ENCODE measurements at places on chromosomes 12 and 14.

DNA sequence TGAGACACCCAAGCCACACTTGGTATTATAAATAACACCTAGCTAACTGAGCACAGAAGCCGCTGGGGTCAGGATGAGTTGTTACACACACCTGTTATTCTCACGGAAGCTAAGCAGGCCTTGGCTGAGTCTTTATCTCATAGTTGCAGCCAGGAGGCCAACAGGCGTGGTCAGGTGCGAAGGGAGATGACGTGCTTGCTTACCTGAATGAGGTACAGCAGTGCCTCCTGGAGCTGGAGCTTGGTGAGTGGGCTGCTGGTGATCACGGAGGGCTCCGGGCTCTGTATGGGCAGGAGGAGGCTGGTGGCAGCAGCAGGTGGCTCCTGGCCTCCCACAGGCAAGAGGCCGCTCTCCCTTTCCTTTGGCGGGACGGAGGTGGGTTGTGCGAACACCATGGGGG lies 30.4 kb upstream of the CACNA2D4 start:
- DNase-seq = no peak

DNA sequence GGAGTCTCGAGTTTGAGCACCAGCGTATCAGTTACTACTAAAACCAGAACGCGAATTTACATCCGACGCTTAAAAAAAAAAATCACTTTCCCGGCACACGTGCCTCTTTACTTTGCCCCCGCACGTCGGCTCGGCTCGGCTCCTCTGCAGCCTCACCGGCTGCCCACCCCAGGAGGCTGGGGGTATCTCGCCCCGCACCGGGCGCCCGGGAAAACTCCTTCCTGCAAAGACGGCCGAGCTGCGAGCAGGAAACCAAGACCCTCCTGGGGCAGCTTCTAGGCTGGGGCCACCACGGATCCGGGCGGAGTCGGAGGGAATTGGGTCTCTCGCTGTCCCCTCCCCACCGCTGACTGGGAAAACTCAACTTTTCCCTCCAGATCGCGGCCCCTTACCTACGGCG lies 610 bp downstream of the VSIG10 start:
- no peak for DNase-seq

DNA sequence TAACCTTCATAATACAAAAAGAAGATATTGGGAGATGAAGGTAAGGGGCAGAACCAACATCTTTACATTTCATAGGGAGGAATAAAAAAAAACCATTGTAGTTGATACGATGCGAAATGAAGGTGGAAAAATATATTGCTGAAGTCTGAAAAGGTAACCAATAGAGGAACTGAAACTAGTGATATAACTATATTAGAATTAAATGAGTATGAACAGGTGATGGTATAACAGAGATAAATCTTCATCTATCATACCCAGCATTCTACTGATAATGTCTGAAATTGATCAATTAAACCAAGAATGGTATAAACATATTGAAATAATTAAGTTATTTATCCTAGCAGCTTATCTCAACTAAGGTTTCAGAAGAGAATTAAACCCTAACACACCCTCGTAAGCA lies 332.1 kb downstream of the NELL2 start:
- DNase-seq = no peak

- DNase-seq = no peak
Measured at GRCh38 chr14:39972704-39973103, 540.5 kb upstream of the FBXO33 start.

DNA sequence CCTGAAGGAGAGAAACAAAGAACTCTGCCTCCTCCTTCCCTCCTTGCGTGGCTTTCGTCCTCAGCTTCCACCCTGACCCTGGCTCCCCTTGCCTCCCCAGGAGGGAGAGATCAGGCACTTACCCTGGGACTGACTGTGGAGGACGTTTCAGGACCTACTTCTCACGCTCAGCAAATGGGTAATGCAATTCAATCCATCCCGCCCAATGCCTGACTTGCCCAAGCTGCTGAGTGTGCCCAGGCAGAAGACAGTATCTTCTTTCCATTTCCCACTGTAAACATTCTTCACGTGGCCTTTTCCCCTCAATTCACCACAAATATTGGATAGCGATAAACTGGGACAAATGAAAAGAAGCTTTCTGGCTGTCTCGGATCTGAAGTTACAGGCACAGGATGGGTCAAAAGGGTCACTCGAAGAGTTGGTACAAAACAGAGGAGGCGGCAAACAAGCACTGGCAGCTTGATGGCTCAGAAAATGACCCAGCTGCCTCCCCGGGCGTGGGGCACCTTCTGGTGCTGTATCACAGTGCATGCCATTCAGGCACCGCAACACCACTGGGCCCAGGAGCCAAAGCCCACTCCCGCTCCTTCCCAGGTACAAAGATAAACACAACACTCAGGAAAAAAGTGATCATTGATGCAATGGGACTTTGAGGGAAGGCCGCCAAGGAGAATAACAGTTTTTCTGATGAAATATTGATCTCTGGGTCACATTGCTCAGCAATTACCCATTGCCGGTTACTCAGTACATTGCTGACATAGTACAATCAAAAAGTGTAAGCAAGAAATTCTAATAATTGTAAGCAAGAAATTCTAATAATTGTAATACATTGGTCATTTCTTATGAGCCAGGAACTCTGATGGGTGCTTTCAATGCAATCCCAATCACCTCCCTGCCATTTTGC lies 65.8 kb downstream of the TRIM9 start:
- no peak for DNase-seq

DNA sequence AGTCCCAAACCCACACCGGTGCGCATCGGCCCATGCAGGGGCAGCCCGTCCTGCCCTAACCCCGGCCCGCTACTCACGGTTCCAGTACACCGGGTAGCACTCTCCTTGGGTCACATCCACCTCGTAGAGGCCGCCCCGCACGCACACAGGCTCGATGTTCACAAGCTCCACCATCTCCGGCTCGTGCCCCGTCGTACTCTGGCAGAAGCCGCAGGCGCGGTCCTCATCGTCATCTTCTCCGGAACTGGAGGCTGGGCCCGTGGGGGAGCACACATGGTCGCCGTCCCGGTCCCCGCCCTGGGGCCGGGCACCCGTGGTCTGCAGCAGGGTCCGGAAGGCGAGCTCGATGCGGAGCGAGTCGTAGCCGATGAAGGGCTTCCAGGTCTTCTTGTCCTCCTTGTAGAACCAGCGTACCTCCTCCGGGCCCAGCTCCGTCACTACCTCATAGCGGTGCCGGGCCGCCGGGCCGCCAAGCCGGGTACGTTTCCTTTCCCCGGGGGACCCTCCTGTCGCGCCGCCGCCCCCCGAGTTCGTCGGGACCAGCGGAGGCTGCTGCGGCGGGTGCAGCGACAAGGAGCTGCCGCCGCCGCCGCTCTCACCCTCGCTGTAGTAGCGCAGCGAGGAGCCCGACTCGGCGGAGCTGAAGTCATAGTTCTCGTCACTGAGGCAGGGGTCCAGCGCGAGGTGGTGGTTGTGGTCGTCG lies 788 bp downstream of the DDHD1 start:
- DNase-seq = no peak

DNA sequence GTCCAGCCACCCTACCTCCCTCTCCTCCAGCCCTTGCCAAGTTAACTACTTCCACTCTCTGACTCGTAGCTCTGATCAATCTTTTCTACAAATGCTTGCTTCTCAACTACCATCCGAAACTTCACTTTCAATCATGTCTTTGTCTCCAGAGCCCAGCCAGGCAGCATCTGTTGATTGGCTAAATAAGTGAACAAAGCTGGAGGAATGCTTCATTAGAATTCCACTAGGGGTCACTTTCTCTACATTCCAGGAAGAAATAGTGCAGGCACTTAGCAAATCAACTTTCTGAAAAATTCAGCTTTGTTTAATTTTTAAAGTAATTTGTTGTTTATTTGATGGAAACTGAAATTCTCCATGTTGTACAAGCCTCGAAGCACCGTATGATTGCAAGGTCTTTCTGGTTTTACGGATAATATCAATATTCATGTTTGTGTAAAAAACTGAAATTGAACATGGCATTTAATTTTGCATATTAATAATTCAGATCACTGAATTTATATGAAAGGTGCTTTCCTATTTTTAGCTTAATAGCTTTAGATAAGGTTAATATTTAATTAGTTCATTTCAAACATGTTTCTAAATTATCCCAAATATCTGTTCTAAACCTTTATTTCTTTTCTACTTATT lies 32.4 kb upstream of the HELB start:
- peak; percentile 14 for DNase-seq

DNA sequence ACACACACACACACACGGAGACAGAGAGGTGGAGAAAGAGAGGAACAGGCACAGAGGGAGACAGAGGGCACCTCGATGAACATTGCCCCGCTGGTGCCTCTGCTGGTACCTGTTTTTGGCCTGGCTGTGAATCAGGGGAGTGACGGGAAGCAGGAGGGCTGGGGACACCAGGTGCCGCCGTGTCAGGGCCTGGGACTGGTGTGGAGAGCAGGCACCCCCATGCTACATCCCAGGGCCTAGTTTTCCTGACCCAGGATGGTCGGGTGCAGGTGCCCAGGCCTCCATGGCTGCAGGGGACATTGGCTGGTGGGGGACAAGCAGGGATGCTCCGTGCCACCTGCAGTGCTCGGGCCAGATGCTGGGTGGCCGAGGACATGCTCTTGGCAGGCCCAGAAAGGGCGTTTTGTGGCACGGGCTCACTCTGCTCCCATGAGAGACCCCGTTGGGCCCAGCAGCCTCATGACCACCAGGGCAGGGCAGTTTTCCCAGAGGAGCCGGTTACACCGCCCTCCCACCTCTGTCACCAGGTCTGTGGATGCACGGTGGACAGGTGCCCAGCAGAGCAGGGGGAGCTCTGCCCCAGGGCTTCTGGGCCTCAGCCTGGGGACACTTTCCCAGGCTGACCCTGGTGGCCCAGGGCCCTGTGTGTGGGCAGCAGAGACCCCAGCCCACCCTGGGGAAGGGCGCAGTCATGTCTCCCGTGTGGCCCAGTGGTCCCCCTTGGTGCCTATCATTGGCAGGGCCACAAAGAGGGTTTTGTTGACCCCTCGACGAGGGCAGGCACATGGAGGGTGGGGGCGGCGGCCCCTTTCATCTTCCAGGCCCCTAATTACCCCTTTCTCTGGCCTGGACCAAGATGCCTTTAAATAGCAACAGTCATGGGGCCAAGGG lies 207.5 kb upstream of the RTL1 start:
- no peak for DNase-seq

DNA sequence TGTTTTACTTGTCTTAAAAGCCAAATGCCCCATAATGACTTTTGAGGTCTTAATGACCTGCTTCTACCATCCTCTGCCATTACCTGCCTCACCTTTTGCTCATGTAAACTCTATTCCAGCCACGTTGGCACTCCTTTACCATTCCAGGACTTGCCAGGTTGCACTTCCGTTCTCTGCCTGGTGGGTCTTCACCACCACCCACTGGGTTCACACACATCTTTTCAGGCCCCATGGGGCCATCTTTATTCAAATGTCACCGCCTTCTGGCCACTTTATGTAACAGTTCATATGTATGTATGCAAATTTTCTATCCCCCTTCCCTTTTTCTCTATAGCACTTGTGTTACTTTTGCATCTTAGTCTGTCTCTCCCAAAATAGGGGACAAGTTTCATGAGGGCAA lies 57.7 kb downstream of the ATP2A2 start:
- no peak for DNase-seq

DNA sequence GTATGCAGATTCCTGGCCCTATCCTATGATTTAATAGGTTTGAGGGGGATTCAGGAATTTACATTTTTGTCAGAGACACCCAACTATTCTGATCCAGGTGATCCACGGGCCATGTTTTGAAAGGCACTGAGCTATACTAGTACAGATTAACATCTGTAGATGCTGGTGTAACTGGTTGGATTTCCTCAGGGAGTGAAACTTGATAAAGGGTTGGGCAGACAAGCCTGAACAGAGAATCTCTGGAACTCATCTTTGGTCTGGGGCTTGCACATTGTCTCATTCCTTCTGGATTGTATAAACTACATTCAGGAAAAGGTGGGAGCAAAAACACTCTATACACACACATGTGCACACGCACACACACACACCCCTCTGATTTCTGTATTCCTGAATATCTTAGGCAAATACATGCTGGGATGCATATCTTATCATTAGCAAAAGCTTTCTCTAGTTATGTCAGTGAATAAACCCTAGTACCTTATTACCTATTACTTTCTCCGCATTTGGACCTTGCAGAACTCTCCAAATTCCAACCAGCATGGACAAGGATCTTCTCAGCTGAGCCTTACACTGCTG lies 104.6 kb downstream of the SLC38A1 start:
- no peak for DNase-seq

DNA sequence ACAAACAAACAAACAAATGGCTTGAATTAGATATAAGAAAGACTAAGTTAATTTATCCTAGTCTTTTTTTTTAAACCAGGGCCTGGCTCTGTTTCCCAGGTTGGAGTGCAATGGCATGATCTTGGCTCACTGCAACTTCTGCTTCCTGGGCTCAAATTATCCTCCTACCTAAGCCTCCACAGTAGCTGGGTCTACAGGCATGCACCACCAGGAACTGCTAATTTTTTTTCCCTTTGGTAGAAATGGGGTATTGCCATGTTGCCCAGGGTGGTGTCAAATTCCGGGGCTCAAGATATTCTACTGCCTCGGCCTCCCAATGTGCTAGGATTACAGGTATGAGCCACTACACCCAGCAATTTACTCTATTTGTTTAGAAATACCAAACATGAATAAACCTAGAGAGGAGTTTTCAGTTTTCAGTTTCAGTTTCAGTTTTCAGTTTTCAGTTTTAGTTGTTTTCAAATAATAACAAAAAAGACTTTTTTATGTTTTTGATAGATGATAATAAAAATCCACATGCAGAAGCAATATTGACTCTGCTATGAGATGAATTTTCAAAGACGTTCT lies 817.0 kb downstream of the FLRT2 start:
- no peak for DNase-seq

- peak; percentile 12 for DNase-seq
Measured at GRCh38 chr14:65103150-65103760, 938 bp upstream of the MAX start.

GRCh38 chr12:131365821-131366260 lies 345.0 kb upstream of the SFSWAP start:
- no peak for DNase-seq

- no peak for DNase-seq
Measured at GRCh38 chr12:66739940-66740651, 61.2 kb upstream of the GRIP1 start.

GRCh38 chr14:95237121-95237957 lies 80.0 kb upstream of the DICER1 start:
- DNase-seq = no peak

DNA sequence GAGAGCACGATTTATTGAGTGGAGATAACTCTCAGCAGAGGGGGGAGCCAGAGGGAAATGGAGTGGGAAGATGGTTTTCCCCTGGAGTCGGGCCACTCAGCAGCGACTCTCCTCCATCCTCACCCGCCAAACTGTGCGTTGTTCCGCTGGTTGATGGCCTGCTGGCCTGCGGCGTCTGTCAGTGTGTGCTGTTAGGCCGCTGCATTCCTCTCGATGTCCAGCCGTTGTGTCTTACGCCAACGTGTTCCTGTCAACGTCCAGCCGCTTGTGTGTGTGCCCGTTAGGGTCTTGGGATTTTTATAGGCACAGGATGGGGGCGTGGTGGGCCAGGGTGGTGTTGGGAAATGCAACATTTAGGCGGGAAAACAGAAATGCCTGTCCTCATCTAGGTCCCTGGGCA lies 69.2 kb downstream of the PTPRQ start:
- DNase-seq = no peak

DNA sequence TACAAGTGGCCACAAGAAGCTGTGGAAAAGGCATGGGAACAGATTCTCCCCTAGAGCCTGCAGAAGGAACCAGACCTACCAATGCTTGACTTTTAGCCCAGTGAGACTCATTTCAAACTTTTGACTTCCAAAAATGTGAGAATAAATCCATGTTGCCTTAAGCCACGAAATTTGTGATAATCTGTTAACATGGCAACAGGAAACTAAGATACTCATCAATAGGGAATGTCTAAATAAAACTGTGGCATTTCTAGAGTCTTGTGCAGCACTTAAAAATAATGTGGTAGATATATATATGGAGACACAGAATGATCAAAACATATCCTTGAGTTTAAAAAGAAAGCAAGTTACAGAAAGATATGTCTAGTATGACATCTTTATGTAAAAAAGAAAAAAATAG lies 12.0 kb downstream of the HECTD4 start:
- DNase-seq = no peak

All from SK-N-MC (cell line).